CMK (cell line): ENCODE measurements at places on chromosomes 3 and 15.

DNA sequence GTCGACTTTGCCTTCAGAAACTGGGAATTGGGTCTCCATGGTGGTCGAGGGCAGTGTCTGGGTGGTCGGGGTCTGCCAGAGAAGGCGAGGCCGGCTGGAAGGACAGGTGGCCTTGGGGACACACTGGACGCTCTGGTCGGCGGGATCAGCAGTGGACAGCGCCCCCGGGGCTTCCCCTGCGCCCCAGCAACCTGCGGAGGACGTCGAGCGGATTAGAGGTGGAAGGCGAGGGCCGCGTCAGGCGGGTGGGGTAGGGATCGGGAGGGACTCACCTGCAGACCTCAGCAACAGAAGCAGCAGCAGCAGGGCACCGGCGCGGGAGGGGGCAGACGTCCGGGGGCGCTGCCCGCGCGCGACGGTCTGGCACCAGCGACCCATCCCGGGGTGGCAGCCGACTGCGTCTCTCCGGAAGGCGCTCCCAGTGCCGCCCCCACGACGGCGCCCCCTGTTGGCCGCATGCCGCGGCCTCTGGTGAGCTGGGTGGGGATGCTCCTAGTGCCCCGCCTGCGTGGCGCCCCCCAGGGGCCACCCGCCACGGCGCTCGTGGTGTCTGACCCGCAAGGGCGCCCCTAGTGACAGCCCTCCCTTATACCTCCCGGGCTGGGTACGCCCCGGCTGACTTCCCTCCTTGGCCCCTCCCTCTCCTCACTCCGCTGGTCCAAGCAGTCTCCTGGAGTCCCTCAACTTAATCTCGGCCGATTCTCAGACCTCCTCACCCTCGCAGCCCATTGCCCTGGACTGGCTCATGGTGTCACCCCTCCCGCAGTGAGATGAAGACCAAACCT, at the start of gene PRSS50:
Gene PRSS50 (minus strand): TSS at position 423 of the 785 bp plus-strand sequence. CDS start 45 bp downstream, at position 378.
- DNase-seq: no peak

GRCh38 chr3:179723617-179724016, 70.8 kb downstream of the USP13 start:
- no peak for DNase-seq

GRCh38 chr3:52025453-52025852, 29.8 kb upstream of the RPL29 start:
- no peak for DNase-seq

GRCh38 chr3:81339040-81339845, 422.2 kb downstream of the GBE1 start:
- no peak for DNase-seq

DNA sequence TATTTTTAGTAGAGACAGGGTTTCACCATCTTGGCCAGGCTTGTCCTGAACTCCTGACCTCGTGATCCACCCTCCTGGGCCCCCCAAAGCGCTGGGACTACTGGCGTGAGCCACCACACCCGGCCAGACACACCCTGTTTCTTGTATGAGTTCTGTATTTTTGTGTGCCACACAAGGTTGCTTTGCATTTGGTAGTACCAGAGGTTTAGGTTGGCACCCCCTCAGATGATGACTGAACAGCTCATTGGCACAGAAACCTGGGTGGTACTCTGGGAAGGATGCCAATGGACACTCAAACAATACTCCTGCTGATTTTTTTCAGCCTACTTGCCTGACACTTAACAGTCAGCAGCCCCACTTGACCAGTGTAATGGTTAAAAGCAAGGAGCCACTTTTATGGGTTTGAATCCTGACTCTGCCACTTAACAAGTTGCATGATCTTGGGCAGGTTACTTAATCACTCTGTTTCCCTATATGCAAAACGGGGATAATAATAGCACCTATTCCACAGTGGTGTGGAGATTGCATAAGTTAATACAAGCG, 39.2 kb upstream of the BCL2A1 start:
- DNase-seq: no peak

DNA sequence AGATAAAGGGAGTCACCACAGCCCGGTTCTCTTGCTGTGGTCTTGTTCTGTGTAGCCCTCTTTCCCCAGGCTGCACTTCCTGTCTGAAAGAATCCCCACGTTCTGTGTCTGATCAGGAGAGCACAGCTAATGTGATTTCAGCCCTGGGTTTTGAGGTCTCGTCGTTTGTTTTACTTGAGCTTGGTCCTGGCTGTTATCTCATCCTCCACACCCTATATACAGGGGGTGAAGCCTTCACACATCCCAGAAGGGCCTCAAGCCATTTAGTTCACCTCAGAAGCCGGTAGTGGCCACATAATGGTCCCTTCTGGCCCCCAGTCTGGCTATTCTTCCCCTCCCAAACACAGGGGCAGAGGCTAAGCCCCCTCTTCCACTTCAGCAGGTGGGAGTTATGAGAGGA, 115.6 kb downstream of the PDE8A start:
- peak; percentile 34 for DNase-seq

DNA sequence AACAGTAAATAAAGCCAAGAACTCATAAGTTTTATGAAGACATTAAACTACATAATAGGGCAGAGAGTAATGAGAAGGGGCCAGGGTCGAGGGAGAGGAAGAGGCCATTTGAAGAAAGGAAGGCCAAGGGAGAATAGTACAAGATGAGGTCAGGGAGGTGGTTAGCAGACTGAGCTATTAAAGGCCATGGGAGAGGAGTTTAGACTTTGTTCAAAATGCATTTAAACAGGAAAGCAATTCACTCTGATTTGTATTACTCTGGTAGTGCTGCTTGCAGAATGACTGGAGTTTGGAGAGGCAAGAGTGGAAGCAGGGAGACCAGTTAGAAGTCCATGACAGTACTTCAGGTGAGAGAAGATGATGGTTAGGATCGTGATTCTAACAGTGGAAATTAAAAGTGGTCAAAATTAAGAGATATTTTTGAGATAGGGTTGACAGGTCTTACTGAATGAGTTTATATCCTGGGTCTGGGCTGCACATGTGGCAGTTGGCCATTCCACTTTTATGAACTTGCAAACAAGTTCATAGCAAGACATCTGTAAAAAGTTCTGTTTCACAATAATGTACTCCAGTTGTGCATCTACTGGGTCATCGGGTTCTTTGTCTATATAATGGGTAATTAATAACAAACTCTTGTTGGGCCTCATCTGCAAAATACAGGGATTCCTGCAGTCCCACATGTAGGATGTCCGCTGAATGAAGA, 16.3 kb downstream of the PPP2R3A start:
- DNase-seq: no peak
